PC-9 (cell line): ENCODE measurements at places on chromosomes 5 and 9.

DNA sequence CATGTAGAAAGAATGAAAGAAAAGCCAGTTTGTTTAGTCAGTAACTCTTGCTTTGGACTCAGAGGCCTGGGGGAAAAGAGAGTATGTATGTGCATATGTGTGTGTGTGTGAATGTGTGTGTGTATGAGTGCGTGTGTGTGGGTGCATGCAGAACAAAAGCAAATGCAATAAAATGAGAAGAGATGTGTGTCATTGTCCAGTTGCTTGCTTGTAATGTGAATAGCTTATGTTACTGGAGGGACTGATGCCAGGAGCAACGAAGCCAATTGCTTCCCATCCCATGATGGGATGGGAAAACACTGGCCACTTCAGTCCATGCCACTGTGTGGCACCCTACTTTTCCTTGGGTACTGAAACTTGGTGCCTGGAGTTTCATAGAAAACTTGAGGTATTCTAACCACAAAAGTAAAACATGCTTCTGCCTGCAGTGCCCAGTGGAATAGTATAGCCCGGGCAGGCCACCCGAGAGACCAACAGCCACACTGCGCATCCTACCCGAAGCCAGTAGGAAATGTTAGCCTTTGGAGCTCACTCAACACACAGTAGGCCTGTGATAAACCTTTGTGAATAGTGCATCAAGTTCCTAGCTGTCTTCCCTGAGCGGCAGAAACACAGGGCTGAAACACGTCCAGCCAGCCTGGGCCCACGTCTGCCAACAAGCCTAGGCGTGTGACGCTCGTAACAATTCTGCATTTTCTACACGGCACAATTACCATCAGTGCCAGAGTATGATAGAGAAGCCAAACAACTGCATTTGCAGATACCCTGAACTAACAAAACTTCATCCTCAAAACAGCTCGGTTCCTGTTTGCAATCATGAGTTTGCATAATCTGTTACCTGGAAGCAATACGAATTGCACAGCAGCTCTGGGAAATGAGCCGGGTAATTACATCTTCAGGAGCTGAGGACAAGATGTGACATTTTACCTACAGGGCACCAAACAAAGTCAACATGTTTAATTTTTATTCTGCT is 198.1 kb downstream of the SYK start:
- no peak for DNase-seq

- DNase-seq: peak; percentile 43
Measured at GRCh38 chr5:169440107-169440705, 139.3 kb upstream of the SLIT3 start.

DNA sequence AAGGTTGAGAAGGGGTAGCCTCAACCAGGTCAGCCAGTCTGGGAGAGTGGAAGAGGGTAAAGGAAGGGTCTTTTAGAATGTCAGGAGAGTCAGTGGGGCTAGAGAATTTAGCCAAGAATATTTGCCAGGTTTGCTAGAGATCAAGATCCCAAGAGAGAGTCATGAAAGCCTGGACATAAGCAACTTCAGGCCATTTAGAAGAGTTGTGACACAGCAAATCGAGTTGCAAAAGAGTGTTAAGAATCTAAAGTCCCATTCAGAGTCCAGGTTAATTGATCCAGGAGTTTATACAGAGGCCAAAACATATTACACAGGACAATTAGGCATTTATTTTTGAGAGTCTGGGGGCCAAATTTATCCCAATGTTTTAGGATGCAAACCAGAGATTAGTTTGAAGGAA is 1260.1 kb upstream of the ACO1 start:
- no peak for DNase-seq

GRCh38 chr9:133351526-133351907 is 3.5 kb downstream of the RPL7A start:
- no peak for DNase-seq

DNA sequence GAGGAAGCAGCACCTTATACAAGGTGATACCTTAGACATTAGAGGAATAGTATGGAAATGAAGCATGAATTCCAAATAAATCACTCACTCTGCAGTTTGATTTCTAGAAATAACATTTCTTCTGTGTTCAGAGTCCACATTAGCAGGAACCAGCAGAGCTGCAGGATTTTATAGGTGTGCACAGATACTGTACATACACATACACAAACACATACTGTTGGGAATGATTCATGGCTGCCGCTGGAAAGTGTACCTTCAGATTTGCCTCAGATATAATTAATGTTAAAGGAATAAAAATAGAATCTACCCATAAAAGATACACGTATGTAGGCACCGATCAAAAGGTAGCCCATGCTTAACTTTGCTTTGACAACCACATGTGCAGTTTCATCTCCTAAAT is 578.1 kb downstream of the CSNK1G3 start:
- no peak for DNase-seq

- no peak for DNase-seq
Measured at GRCh38 chr5:58041884-58042283, 418.0 kb downstream of the PLK2 start.

GRCh38 chr9:26260238-26260637 is 582.0 kb upstream of the TUSC1 start:
- peak; percentile 77 for DNase-seq

DNA sequence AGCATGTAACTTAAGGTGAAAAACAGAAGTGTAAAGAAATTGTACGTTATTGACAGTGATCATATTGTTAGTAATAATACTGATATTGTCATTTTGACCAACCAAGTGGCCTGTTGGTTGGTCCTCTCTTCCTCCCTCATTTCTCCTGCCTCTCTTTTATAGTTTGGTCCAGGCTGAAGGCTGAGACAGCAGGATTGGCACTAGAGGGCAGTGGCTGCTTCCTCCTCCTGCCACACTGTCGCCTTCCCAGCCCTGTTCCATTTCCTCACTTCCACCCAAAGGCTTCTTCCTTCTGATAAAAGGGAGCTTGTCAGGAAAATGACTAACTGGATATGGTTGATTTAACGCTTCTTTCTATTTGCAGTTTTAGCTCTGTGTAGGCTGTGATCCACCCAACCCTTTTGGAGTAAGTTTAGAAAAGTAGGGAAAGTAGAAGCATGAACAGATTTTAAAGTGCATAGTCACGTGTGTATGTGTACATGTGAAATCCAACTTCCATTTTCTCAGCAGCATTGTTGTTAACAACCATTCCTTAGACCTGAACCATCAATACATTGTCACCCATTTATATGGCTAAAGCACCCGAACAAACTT is 35.6 kb downstream of the PTCD2 start:
- no peak for DNase-seq

DNA sequence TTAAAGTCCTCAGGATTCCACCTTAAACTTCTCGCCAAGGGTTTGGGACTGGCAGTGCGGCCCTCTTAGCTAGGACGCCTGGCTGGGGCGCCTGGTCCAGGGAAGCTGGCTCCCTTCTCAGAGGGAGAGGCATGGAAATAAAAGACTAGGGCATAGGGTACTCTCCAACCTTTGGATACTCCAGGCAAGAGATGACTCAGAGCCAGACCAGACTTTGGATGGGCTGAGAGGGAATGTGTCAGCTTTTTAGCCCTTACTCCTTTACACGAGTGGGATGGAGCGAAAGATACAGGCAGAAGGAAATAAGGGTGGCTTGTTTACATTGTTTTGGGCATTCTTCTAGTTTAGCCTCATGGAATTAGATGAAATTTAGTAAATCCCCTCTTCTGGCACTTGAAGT is 48.2 kb downstream of the IL31RA start:
- no peak for DNase-seq

DNA sequence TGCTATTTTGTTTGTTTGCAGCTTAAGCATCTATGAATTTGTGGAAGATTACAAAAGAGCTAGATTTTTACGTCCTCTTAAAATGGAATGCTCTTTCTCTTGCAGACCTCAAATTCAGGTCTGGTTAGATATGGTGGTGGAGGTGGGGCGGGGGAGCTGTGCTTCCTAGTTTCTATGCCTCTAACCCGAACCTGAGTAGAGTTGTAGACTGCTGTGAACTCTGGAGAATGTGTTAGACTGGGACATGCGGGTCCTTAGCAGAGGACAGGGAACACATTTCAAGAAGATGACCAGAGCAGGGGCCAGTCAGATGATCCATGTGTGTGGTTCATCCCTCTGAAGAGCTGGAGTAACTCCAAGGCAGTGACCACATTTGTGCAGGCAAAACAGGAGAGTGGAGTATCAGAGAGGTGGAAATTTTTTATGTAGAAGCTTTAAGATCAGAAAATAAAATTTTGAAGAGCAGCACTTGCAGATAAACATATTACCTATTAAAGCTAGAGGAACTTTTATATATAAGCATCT is 154.9 kb downstream of the FAM174A start:
- no peak for DNase-seq

GRCh38 chr9:134707731-134708671 is 66.4 kb downstream of the COL5A1 start:
- no peak for DNase-seq

DNA sequence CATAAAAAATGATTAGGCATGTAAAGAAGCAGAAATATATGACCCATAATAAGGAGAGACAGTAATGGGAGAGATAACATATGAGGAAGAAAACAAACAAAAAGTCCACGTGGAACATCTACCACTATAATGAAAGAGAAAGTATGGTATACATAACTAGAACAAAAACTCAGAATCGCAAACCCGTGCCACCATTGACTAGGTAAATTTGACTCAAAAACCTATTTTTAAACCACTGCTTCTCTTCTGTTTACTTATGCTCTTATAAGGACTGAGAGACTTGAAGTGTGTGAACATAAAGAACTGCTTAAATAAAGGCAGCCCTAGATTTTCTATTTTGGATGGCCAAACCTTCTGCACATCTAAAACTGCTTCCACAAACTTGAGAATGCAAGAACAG is 330.7 kb downstream of the CAAP1 start:
- no peak for DNase-seq

DNA sequence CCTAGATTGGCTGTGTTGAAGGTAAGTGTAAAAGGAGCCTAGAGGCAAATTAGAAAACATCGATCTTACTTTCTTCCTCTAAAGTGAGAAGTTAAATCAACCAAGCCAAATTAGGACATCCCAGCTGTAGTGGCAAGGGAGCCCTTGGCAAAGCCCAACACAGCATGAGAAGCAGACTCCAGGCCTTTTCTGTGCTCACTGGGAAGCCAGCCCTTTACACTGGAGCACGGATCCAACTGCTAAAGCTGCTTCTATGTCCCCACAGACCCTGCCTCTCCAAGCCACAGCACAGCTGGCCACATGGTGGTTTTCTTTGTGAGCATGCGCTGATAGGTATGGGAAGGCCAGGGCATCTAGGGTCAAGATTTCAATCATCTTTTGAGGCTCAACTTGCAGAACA is 94.1 kb downstream of the APBA1 start:
- no peak for DNase-seq

DNA sequence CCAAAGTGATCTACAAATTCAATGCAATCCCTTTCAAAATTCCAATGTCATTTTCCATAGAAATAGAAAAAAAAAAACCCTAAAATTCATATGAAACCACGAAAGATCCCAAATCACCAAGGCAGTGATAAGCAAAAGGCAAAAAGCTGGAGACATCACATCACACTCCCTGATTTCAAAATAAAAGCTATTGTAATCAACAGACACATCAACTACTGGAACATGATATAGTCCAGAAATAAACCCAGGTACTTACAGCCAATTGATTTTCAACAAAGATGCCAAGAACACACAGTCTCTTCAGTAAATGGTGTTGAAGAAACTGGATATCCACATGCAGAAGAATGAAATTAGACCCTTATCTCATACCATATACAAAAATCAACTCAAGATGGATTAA is 224.0 kb downstream of the WDR70 start:
- DNase-seq: no peak

- DNase-seq: peak; percentile 62
Measured at GRCh38 chr5:58444805-58445204, 15.1 kb downstream of the PLK2 start.

GRCh38 chr5:119011186-119011585 is 22.8 kb upstream of the DTWD2 start:
- no peak for DNase-seq

DNA sequence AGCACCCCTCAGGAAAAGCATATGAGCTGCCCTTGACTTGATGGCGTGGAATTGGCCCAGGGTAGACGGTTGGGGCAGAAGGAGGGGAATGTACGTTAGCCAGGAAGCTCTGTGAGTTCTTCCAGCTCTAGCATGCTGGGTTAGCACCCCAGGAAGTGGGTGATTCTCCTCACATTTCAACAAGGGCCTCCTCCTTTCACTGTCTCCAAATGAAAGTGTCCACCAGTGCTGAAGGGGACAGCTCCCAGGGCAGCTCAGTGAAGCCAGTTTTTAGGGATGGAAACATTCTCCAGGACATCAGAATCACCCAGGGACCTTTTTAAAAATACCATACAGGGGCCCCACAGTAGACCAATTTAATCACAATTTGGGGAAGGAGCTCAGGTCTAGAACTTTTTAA is 17.2 kb upstream of the AFAP1L1 start:
- no peak for DNase-seq

DNA sequence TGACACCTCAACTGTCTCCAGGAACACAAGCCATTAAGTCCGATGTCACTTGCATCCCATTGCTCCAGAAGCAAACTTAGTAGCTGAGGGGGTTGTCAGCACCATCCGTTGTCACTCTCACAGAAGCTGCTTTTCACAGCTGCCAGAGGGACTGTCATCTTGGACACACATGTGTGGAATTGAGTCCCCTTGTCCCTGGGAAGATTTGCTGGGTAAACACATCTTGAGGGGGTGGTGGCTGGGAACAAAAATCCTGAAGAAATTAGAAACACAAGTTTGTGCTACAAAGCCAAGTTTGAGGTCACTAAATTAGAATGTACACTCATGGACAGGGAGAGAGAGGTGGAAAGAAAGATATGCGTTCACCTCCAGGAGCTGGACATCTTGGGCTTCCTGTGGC is 55.2 kb upstream of the ADRA1B start:
- DNase-seq: no peak

GRCh38 chr5:9712506-9712905 is 82.4 kb upstream of the TAS2R1 start:
- no peak for DNase-seq

- no peak for DNase-seq
Measured at GRCh38 chr5:133562554-133562953, 49.8 kb downstream of the FSTL4 start.

GRCh38 chr9:76379494-76379893 is 14.7 kb downstream of the RFK start:
- DNase-seq: peak; percentile 99
